Breast epithelium (tissue), 4 donors: ENCODE measurements at places on chromosomes 3 and 15.

DNA sequence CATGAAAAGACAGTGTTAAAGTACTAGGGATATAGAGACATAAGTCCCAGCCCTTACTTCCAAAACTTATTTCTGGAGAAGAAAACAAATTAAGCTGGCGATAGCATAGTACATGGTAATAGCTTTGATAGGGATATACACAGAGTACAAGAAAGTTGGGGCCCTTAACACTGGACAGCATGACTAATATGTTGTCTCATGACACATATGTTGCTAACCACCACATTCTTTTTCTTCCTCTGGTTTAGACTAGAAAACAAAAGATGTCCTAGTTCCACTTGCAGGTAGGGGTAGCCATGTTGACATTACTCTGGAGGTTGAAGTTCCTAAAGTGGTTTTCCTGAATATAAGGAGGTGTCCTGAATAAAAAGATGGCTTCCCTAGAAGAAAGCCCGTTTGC lies 75.3 kb downstream of the RFX7 start:
- no peaks in the 10 kb centered on the region for H3K4me1 ChIP-seq
- no peaks in the 10 kb centered on the region for H3K27me3 ChIP-seq
- DNase-seq = no peak
- H3K4me3 ChIP-seq = no peak overlapping the region
- H3K27ac ChIP-seq = no peak overlapping the region
- H3K36me3 ChIP-seq = no peaks in the 10 kb centered on the region

- H3K27ac ChIP-seq = no peak overlapping the region
- H3K4me1 ChIP-seq = no peaks in the 10 kb centered on the region
- no peak overlapping the region for H3K4me3 ChIP-seq
- no peaks in the 10 kb centered on the region for H3K27me3 ChIP-seq
Observed at GRCh38 chr3:155204851-155205250, 88.6 kb downstream of the STRIT1 start.

DNA sequence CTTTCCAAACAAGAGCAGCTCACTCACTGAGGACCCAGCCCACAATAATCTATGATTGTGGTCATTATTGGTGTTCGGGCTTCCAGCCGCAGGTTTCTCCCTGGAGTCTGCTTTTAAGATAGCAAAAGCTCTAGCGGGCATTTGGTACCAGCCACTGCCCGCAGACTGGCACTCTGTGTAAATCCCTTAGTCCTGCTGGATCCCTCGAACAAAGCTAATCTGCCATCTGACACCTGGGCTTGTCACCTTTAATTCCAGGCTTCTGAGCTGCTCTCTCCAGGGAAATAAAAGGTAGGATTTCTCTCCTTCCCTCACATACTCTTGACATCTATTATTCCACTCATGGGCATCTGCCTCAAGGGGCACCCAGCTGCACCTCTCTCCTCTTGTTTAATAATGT lies 158.7 kb downstream of the PDCD6IP start:
- H3K27ac ChIP-seq = no peak overlapping the region
- no peak overlapping the region for H3K4me3 ChIP-seq
- no peaks in the 10 kb centered on the region for H3K36me3 ChIP-seq
- no peaks in the 10 kb centered on the region for H3K4me1 ChIP-seq
- no peaks in the 10 kb centered on the region for H3K27me3 ChIP-seq
- DNase-seq = no peak

DNA sequence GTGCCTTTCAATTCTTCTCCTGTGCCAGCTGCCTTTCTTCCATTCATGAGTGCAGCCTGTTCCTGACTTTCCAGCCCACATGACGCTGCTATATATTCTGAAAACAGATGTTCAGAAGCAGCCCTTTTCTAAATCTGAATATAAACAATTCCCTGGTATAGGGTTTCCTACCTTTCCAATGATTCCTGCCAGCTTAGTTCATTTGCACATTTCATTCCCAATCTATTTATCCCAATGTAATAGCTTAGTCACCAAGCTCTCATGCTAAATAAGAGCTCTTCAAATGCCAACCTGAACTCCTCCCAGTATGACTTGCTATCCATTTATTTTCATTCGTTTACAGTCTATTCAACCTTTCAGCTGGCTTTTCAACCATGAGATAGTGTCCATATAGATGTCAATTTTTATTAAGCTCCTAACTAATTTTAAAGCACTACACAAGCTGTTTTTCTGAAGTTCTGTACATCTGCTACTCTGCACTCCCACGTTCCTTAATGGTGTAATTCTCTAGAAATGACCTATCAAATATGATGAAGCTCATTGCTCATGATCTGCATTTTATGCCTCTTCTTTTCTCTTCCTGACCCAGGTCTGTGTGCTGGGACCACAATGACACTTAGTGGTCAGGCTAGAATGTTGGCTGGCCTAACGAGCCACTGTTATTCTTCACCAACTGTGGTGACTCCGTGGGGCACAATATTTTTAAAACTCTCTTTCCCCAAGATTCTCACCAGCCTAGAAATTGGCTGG lies 605.0 kb upstream of the TBL1XR1 start:
- no peak for DNase-seq
- no peak overlapping the region for H3K27ac ChIP-seq
- no peak overlapping the region for H3K4me3 ChIP-seq
- no peaks in the 10 kb centered on the region for H3K4me1 ChIP-seq
- no peaks in the 10 kb centered on the region for H3K27me3 ChIP-seq
- H3K36me3 ChIP-seq = no peaks in the 10 kb centered on the region

DNA sequence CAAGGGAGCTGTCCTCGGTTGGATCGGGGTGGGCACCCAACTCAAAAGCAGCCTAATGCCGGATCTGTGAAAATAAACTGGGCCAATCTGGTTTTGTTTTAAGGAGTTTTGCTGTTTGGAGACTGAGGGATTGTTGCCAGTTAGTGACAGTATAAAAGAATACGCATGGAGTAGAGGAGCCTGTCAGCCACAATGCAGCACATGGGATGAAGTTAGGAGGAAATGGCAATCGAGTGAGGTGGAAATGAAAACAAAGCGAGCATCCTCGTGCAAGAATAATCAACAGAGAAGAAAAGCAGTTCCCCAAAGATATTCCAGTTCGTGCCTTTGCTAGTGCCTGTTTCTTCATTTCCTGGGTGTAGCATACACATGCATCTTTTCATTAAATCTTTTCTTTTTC lies 108.4 kb upstream of the RORA start:
- DNase-seq = no peak
- no peak overlapping the region for H3K4me3 ChIP-seq
- no peaks in the 10 kb centered on the region for H3K36me3 ChIP-seq
- no peak overlapping the region for H3K27ac ChIP-seq
- H3K27me3 ChIP-seq = no peaks in the 10 kb centered on the region

GRCh38 chr3:160950954-160951353 lies 154.2 kb downstream of the B3GALNT1 start:
- no peaks in the 10 kb centered on the region for H3K36me3 ChIP-seq
- H3K4me3 ChIP-seq = no peak overlapping the region
- no peaks in the 10 kb centered on the region for H3K27me3 ChIP-seq

- no peaks in the 10 kb centered on the region for H3K4me1 ChIP-seq
- H3K4me3 ChIP-seq = no peak overlapping the region
- DNase-seq = no peak
- H3K27me3 ChIP-seq = no peaks in the 10 kb centered on the region
- no peak overlapping the region for H3K27ac ChIP-seq
Observed at GRCh38 chr3:19539518-19540392, 391.4 kb downstream of the KCNH8 start.

GRCh38 chr3:17551333-17551732 lies 191.1 kb downstream of the TBC1D5 start:
- H3K4me1 ChIP-seq = no peaks in the 10 kb centered on the region
- no peaks in the 10 kb centered on the region for H3K27me3 ChIP-seq
- no peak overlapping the region for H3K27ac ChIP-seq
- H3K4me3 ChIP-seq = no peak overlapping the region
- no peaks in the 10 kb centered on the region for H3K36me3 ChIP-seq
- DNase-seq = no peak

GRCh38 chr3:172176061-172176770 lies 136.8 kb downstream of the FNDC3B start:
- DNase-seq = no peak
- H3K27me3 ChIP-seq = no peaks in the 10 kb centered on the region
- H3K27ac ChIP-seq = no peak overlapping the region
- no peaks in the 10 kb centered on the region for H3K4me1 ChIP-seq

GRCh38 chr15:90829942-90830440 lies 38.4 kb upstream of the FURIN start:
- no peaks in the 10 kb centered on the region for H3K27me3 ChIP-seq
- no peaks in the 10 kb centered on the region for H3K36me3 ChIP-seq
- H3K27ac ChIP-seq = peak overlapping the region; percentile 25

DNA sequence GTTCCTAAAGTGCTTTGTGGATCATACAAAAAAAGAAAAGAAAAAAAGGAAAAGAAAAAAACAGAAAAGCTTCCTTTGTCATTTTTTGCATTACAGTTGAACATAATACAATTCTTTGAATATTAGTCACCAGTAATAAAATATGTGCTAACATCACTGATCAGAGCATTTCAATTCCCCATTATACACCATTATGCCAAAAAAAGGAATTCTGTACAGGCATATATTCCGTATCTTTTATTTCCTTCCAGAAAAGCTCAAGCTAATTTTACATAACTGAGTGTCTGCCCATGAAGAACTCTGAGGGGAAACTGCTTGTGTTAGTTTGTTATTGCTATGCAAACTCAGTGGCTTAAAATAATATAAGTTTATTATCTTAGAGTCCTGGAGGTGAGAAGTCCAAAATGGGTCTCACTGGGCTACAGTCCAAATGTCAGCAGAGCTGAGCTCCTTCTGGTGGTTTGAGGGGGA lies 377.9 kb downstream of the GAP43 start:
- no peak overlapping the region for H3K27ac ChIP-seq
- H3K27me3 ChIP-seq = no peaks in the 10 kb centered on the region
- DNase-seq = no peak
- H3K4me3 ChIP-seq = no peak overlapping the region

DNA sequence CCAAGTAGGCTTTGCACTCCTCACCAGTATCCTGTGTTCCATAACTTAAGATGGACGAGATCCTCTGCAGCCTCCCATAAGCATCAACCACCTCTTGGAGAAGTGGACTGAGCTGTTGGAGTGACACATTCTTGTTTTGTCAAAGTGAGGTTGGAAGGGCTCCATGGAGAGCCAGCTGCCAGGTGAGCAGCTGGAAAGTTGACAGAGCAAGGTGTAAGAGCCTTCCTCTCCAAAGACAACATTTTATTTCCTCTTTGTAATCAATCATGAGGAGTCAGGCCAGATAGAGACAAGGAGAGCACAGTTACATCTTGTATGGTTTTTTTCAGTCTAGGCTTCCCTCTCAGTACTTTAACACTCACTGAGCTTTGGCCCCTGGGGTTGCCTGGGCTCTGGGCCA lies 5.1 kb downstream of the ABI3BP start:
- no peak for DNase-seq
- H3K36me3 ChIP-seq = no peaks in the 10 kb centered on the region
- H3K27me3 ChIP-seq = no peaks in the 10 kb centered on the region
- H3K4me3 ChIP-seq = no peak overlapping the region
- H3K27ac ChIP-seq = no peak overlapping the region
- no peaks in the 10 kb centered on the region for H3K4me1 ChIP-seq

- H3K27ac ChIP-seq = no peak overlapping the region
- H3K4me1 ChIP-seq = no peaks in the 10 kb centered on the region
- no peak overlapping the region for H3K4me3 ChIP-seq
- H3K27me3 ChIP-seq = no peaks in the 10 kb centered on the region
Observed at GRCh38 chr3:39216176-39216790, 23.9 kb upstream of the XIRP1 start.
